Right forelimb (tissue), 1 donor: ENCODE measurements at places on chromosomes 2 and 18.

DNA sequence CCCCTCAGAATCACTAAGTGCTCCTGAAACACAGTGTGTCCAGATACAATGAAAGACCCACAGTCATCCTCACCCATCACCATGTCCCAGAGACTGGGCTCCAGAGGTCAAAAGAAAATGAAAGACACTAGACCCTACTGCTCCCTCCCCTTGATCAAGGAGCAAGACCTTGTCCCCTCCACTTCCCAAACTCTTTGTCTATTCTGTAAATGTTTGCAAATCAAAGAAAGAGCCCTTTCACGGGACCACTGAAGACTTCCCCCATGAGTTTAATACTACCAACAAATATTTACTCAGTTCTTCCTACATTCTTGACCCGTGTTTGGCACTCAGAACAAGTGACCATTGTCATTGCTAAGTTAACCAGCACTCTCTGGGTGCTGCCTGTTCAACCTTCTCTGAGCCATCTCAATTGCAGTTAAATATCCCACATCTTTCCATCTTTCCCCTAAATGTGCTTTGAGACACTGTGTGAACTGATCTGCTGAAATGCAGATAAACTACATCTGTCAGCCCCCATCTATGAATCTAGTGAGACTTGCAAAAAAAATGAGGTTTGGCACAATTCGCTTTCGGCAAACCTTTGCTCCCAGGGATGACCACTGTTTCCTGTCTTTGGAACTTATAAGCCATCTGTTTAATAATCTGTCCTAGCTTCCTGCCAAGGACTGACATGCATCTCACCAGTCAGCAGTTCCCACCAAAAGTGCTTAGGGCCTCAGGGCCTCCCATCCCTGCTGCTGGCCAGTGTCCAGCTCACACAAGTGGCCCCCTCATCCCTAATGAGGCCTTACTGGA is 170.3 kb downstream of the GFPT1 start:
- DNase-seq: peak; percentile 70

DNA sequence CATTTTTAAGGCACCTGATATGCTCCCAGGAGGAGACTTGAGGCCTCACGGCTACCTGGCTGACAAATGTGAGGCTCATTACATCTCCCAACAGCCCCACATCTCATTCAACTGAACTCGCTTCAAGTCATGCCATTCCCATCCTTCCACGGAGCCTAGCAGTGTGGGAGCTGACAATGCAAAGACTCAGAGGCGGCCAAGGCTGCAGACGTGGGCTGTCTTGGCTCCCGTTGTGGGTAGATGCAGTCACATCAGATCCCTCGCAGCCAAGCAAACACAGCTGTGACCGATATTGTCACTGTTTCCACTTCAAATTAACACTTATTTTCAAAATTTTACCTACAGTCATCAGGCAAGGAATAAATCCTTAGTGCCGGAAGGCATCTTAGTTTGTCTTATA is 64.0 kb upstream of the TRIB2 start:
- no peak for DNase-seq

GRCh38 chr2:165745916-165746315 is 48.1 kb downstream of the GALNT3 start:
- no peak for DNase-seq

DNA sequence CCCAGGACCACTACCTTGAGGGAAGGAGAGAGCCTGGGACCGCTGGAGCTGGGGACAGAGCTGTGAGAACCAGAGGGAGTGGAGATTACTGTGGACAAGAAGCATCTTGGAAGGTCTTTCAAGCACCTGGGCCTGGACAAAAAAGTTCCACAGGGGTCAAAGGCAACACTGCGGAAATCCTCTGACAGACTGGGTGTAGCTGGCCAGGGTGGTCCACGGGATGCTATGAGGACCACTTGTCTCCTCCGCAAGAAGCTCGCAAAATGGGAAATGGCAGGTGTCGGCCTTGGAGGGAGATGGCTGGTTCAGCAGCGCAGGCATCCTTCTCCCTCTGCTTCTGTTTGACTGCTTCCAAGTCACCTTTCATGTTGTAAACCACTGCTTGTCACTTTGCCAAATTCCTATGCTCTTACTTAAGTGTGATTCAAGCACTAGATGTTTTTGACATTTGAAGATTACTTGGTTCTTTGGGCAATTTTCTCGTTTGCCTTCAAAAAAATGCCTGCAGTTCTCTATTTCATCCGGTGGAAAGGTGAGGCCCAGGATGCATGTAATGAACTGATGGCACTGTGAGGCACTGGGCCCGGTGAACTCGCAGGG is 27.7 kb downstream of the KLHL29 start:
- no peak for DNase-seq

- DNase-seq: no peak
These were observed 169.8 kb downstream of the TGIF1 start for GRCh38 chr18:3619746-3620145.

DNA sequence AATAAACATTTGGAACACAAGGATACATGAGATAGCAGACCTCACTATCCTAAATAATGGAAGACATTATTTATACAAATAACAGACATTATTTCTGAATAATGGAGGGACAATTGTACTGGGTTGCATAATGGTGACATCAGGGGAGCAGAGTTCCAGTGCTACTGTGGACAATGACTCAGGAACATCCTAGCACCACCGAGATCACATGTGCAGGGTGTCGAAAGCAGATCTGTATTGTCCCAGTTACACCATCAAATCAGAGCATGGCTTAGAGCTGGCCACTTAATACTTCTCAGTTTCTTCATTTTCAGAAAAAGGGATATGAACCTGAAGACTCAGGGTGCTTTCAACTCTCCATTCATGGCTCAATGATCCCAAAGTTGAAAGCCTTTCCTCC is 249.1 kb upstream of the RBMS1 start:
- no peak for DNase-seq

- no peak for DNase-seq
These were observed 11.3 kb upstream of the DES start for GRCh38 chr2:219406861-219407230.

GRCh38 chr18:12048827-12049175 is 44.8 kb upstream of the ANKRD62 start:
- DNase-seq: no peak

DNA sequence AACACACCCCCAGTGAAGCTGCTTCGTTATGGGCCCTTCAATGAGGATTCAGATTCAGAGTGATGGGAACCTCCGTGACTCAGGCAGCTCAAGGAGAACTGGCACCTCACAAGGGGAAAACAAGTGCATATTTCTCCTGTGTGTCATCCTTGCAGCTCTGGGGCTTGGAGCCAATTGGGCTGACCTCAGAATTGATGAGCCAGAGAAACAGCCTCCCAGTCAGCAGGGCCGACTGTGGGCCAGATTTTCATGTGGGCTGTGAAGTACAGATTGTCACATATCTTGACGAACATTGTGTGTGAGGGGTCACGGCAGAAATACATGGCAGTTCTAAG is 189.6 kb upstream of the SP5 start:
- DNase-seq: no peak

GRCh38 chr18:2083691-2084090 is 487.6 kb downstream of the METTL4 start:
- no peak for DNase-seq

GRCh38 chr18:77815666-77816338 is 566.2 kb downstream of the GALR1 start:
- DNase-seq: no peak

- no peak for DNase-seq
These were observed 52.7 kb upstream of the CCDC68 start for GRCh38 chr18:55012008-55012407.

- no peak for DNase-seq
These were observed 142.1 kb downstream of the USP34 start for GRCh38 chr2:61328707-61329251.

DNA sequence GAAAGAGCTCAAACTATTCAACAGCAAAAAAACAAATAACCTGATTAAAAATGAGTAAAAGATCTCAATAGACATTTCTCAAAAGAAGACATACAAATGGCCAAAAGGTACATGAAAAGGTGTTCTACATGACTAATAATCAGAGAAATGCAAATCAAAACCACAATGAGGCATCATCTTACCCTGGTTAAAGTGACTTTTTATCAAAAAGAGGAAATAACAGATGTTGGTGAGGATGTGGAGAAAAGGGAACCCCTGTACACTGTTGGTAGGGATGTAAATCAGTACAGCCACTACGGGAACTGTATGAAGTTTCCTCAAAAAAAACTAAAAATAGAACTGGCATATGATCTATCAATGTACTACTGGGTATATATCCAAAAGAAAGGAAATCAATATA is 39.8 kb upstream of the TMEM163 start:
- no peak for DNase-seq

GRCh38 chr2:218238887-218239286 is 21.9 kb downstream of the ARPC2 start:
- no peak for DNase-seq

DNA sequence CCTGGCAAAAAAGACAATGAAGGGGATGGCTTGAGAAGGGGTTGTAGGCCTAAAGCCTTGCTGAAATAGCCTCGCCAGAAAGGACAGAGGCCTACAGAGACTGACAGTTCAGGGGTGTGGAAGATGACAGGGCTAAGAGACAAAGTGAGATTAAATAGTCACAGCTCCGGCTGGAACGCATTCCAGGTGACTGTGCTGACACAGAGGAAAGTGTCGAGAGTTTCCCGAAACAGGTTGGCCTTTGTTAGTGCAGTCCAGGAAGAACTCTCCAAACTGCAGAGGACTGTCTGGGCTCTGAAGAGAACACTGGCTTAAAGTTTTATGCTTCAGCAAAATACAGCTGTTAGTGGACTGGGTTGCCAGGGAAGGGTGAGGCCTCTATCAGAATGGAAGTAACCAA is 52.8 kb downstream of the METTL4 start:
- no peak for DNase-seq

- no peak for DNase-seq
These were observed 128.2 kb upstream of the DNAJC10 start for GRCh38 chr2:182587831-182588230.

- DNase-seq: no peak
These were observed 1071.3 kb upstream of the ZEB2 start for GRCh38 chr2:145591109-145591809.

DNA sequence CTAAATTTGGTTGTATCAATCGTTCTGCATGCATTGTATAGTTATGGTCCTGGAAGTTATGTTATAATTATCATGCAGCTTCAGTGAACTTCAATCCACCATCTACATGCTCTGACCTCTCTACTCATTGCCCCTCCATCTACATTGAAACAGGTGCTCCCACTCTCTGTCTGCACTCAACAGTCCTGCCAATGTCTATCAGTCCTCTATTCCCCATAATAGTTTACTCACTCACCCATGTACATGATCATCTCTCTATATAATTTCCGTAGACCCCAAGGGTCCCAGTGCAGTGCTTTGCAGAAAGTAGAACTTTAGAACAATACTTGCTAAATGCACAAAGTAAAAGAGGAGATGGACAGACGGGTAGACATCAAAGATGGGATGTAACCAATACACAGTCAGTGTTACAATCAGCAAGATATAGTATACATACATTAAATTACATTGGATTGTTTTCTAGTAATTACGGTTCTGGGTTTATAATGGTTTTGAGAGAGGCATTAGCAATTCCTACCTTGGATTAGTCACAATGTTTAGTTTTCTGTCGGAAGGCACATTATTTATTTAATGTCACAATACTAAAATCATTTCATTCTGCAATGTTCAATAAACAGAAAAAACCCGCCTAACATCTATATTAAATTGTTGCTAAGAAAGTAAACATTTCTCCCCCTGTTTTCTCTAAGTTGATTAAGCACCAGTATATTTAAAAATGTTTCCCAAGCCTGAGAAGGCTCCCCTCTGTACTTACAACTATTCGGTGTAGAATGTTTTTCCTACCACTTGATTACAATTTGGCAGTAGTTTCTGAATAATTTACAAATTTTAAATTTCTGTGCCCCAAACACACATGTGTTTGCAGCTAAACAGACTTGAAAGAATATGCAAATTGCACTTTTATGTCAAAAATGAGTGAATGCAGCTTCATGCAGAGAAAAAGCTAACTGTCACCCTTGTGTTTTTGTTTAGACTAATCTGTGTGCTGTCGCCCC is 94.4 kb upstream of the SIX2 start:
- DNase-seq: no peak

DNA sequence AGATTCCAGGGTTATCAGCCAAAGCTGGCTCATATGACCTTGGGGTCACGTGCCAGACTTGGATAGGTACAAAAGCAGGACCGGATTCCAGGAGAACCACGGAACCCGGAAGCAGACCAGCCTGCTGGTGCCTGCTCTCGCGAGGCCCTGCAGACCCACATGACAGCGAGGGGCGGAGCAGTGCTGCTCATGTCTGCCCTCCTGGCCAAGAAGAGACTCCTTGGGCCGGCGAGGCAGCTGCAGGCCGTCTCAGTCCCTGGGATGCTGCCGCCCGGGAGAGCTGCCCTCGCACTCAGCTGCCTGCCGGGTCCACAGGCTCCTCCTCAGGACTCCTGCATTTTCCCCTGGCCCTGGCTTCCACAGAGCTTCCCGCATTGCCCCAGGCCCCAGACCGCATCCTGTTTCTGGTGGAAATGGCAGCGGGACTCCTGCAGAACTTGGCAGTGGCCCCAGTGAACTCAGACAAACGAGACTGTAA is 739.5 kb downstream of the SOCS6 start:
- DNase-seq: no peak

DNA sequence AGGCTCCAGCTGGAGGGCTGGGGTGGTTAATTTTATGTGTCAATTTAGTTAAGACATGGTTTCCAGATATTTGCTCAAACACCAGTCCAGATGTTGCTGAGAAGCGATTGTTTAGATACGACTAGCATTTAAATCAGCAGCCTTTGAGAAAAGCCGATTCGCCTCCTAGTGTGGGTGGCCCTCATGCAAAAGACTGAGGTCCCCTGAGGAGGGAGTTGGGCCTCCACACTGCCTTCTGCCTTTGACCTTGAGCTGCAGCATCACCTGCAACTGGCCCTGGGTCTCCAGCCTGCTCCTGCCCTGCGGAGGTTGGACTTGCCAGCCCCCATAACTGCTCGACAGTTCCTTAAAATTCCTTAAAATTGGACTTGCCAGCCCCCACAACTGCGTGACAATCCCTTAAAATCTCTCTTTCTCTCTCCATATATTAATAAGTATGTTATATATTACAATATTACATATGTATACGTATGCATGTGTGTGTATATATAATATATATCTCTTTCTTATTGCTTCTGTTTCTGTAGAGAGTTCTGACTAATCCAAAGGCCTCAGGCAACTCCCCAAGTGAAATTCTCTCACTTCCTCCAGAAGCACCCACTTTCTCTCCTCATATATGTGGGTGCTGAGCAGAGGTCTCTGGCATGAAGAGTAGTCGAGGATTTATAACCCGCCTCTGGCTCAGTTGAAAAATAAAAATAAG is 14.4 kb downstream of the FBLN7 start:
- no peak for DNase-seq
